ENCODE measurements at places on chromosomes 1 and 21.
A peak's percentile ranks its signal among the peaks of the same experiment; 100 is the strongest.

GRCh38 chr1:58768971-58769808 is 14.7 kb downstream of the JUN start:
- DNase-seq = peak; percentile 38
- no peak overlapping the region for H3K4me3 ChIP-seq
- H3K4me1 ChIP-seq = no peaks in the 10 kb centered on the region
- H3K27ac ChIP-seq = no peak overlapping the region

DNA sequence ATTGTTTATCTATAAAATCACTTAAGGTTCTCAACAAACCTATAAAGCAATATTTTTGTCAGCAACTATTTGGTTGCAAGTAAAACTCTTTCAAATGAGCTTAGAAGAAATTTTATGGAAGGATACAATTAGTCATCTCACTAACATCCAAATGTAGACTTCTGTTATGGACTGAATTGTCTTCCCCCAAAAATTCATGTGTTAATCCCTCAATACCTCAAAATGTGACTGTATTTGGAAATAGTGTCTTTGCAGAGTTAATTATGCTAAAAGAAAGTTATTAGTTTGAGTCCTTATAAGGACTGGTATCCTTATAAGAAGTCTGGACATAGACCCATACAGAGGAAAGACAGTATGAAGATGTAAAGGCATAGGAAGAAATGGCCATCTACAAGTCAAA is 357.8 kb upstream of the PRMT6 start:
- no peak overlapping the region for H3K4me3 ChIP-seq
- no peaks in the 10 kb centered on the region for H3K36me3 ChIP-seq
- H3K27ac ChIP-seq = no peak overlapping the region
- no peaks in the 10 kb centered on the region for H3K27me3 ChIP-seq
- no peaks in the 10 kb centered on the region for H3K4me1 ChIP-seq

DNA sequence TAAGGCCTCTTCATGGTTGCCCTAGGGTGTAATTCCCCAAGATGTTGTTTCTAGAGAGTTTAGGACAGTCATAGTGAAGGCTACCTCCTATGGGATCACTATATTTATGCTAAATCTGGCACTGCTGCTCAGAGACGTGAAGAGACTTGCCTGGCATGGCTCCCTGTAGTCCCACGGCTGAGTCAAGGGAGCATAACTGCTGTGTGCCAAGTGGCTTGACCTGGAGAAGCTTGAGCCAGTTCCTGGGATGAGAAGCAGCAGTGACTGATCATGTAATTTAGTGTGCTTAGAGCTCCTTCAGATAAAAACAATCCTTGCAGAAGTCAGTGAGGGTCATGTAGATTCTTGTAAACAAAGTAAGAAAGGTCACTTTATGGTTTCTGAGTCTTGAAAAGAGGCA is 68.9 kb upstream of the TSPAN2 start:
- no peak overlapping the region for H3K27ac ChIP-seq
- peaks cover 17% of the 10 kb centered on the region for H3K27me3 ChIP-seq
- H3K36me3 ChIP-seq = no peaks in the 10 kb centered on the region
- H3K4me3 ChIP-seq = no peak overlapping the region
- no peaks in the 10 kb centered on the region for H3K4me1 ChIP-seq
- no peak for DNase-seq

- no peaks in the 10 kb centered on the region for H3K36me3 ChIP-seq
- H3K4me1 ChIP-seq = no peaks in the 10 kb centered on the region
- H3K27ac ChIP-seq = no peak overlapping the region
- H3K4me3 ChIP-seq = no peak overlapping the region
These were observed 73.0 kb upstream of the TMPRSS2 start for GRCh38 chr21:41580758-41581554.

DNA sequence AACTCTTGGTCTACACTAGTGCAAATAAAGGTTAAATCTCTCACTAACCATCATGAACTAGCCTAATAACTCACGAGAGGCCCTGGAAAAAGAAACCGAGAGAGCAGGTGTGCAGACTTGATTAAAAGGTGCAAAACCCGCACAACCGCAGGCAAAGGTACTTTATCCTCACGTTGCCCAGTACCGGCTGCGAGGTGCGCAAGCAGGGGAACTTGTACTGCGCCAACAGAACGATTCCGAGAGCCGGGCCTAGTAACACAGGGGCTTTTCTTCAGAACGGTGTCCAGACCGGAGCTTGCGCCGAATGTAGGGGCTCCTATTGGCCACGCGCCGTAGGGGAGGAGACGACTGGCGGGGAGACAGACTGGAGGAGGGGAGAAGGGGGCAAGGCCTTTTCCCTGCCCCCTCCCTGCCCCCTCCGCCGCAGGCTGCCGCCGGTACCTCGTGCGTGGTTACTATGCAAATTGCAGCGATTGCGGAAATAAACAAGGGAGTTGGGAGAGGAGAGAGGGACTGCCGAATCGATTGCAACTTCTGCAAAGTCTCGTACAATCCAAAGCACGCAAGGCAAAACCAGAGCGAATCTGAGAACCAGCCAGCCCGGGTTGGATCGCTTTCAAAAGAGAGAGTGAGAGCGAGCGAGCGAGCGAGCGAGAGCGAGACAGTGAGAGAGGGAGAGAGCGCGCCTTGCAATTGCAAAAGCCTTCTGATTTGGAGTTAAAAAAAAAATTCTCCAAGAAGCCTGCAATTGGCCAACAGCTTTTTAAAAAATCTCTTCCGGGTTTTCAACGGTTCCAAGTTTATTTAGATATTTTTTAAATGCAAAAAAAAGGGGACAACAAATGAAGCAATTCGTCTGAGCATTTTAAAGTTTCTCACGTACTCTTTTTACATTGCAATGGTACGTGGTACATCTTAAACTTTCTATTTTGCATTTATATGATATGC is 5.4 kb upstream of the NFIA start:
- peaks cover 17% of the 10 kb centered on the region for H3K36me3 ChIP-seq
- H3K4me1 ChIP-seq = peaks cover 37% of the 10 kb centered on the region
- peak overlapping the region; percentile 96 for H3K27ac ChIP-seq
- peak overlapping the region; percentile 98 for H3K4me3 ChIP-seq

- H3K27ac ChIP-seq = peak overlapping the region; percentile 82
- H3K4me3 ChIP-seq = no peak overlapping the region
- no peak for DNase-seq
- no peaks in the 10 kb centered on the region for H3K36me3 ChIP-seq
These were observed 120.0 kb downstream of the PEX14 start for GRCh38 chr1:10594595-10595223.

- peaks cover 8% of the 10 kb centered on the region for H3K27me3 ChIP-seq
- no peak overlapping the region for H3K27ac ChIP-seq
- no peak overlapping the region for H3K4me3 ChIP-seq
- no peak for DNase-seq
These were observed 276.1 kb downstream of the LMX1A start for GRCh38 chr1:165080253-165080896.
